ENCODE measurements at places on chromosomes 7 and 10. TPM values are rescaled to one million over a fixed set of nuclear protein-coding genes. Genes with fewer than 3 reads are reported as not detected.

- H3K27ac ChIP-seq, result no peak overlapping the region
- no peak overlapping the region for H3K4me3 ChIP-seq
- DNase-seq, result no peak
- H3K27me3 ChIP-seq, result no peaks in the 10 kb centered on the region
- H3K4me1 ChIP-seq, result no peaks in the 10 kb centered on the region
- no peaks in the 10 kb centered on the region for H3K36me3 ChIP-seq
Measured at GRCh38 chr7:24349339-24349738, 65.3 kb downstream of the NPY start.

DNA sequence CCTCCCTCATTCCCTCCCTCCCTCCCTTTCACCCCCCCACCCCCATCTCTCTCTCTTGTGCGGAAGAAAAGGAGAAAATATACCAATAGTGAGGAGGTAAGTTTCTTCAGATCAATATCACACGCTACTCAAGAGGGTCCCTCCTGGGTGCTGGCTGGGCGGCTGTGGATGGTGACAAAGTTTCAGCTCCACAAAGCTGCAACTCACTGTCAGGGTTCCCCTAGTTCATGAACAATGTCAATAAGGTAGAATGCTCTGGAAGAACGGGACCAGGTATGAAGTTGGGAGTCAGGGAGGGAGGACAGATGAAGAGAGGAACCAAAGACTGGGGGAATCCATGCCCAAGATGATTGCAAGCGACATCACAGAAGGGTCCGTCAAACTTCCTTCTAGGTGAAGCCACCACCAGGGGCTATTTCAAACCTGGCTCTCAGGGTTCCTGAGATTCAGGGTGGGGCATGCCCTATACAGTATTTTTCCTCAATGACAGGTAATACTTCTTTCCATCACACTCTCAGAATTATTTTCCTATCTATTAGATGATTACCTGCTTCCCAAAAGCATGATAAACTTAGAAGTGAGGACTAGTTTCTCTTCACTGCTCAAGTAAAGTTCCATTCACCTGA, 1.4 kb upstream of the PDE1C start:
- H3K4me3 ChIP-seq, result no peak overlapping the region
- H3K36me3 ChIP-seq, result no peaks in the 10 kb centered on the region
- no peaks in the 10 kb centered on the region for H3K27me3 ChIP-seq
- DNase-seq, result no peak
- no peaks in the 10 kb centered on the region for H3K4me1 ChIP-seq

DNA sequence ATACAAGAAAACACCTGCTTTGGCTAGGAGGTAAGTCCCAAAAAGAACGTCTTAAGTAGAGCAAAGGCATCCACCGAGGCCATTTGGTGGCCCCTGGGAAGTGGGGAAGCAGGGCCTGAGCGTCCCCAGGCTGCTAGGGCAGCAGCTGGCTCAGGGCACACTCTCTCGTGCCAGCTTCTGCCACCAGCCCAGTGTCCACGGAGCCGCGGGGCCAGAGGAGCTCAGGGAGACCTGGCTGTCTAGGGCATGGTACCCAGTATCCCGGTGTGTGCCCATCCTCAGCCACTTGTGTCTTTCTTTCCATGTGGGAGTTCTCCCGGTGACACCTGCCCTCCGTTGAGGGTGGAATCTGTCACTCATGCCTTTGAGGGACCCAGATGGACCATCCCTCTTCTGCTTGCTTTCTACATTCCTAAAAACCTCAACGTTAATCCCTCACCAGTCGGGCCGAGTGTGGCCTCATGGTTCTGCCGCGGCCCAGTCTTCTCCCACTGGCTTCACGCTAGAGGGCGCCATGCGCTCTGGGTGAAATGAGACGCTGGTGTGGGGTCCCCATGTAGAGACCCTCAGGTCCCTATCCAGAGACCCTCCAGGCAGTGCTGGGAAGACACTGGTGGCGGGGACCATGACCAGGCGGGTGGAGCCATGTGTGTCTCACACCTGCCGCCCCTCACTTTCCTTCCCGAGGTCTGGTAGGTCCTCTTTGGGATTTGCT, 9.5 kb upstream of the AP5Z1 start:
- no peak overlapping the region for H3K4me3 ChIP-seq
- no peak overlapping the region for H3K27ac ChIP-seq

LIPK gene
- not detected for total RNA-seq

BTBD16 gene
- total RNA-seq, result not detected

DNA sequence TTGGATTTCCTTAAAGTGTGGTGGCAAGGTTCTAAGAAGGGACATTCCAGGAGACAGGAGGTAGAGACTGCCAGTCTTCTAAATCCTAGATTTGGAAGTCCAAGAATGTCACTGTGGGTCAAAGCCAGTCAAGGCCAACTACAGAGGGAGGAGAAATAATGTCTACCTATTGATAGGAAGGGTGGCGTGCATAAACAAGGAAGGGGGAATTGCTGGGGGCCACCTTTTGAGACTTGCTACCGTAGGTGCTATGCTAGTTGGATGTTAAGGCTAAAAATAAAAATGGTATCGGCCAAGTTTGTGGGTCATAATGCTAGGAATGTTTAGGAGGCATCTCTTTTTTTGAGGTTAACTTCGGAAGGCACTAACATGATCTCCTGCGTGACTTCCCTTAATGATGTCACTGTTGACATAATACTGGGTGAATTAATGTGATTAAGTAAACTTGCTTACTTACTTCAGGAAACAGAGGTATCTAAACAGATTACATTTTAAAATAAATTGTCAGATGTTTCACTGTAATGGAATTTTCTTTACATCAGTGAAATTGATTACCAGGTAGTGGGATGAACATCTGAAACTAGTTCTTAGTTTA, 4.8 kb downstream of the BTRC start:
- H3K4me3 ChIP-seq, result no peak overlapping the region
- no peak overlapping the region for H3K27ac ChIP-seq
- H3K27me3 ChIP-seq, result no peaks in the 10 kb centered on the region
- no peak for DNase-seq

- no peaks in the 10 kb centered on the region for H3K4me1 ChIP-seq
- no peak overlapping the region for H3K4me3 ChIP-seq
Measured at GRCh38 chr10:86486856-86487255, 34.7 kb downstream of the WAPL start.

FEZF1 gene
- not detected for total RNA-seq

- no peaks in the 10 kb centered on the region for H3K27me3 ChIP-seq
- DNase-seq, result no peak
- no peak overlapping the region for H3K27ac ChIP-seq
- no peaks in the 10 kb centered on the region for H3K36me3 ChIP-seq
- H3K4me1 ChIP-seq, result no peaks in the 10 kb centered on the region
- H3K4me3 ChIP-seq, result no peak overlapping the region
Measured at GRCh38 chr7:148521271-148521670, 69.3 kb upstream of the C7orf33 start.

DNA sequence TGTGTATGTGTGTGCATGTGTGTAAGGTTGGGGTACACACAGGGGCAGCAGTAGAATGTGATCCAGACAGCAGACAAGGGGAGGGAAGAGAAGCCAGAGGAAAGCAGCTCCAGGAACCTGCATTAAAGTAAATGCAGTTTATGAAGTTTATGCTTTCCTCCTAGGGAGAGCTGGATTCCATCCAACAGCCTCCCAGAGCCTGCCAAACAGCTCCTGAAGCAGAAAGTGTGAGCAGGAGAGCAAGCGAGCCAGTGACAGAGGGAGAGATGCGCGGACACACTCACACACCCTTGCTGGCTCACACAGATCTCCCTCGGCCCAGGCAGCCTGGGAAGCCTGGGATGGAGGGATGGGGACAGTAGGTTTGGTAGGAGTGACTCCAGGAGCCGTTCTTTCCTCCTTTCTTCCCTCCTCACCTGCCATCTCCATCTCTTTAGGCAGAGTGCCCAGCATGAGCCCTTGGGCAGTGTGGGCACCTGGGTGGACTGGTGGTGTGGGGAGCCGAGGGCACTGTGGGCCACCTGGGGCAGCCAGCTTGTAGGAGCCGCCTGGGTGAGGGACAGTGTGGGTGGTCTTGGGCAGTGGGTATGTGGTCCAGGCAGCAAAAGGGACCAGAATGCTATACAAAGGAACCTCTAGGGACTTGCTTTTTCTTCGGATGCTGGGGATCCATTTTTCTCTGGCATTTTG, 46.1 kb downstream of the PAX2 start:
- H3K27me3 ChIP-seq, result no peaks in the 10 kb centered on the region
- H3K4me3 ChIP-seq, result no peak overlapping the region
- no peak for DNase-seq
- H3K36me3 ChIP-seq, result no peaks in the 10 kb centered on the region

GRCh38 chr10:12400266-12400931, 51.1 kb downstream of the CAMK1D start:
- H3K36me3 ChIP-seq, result no peaks in the 10 kb centered on the region
- no peak overlapping the region for H3K27ac ChIP-seq
- no peaks in the 10 kb centered on the region for H3K27me3 ChIP-seq
- H3K4me1 ChIP-seq, result no peaks in the 10 kb centered on the region
- no peak for DNase-seq
- no peak overlapping the region for H3K4me3 ChIP-seq

DNA sequence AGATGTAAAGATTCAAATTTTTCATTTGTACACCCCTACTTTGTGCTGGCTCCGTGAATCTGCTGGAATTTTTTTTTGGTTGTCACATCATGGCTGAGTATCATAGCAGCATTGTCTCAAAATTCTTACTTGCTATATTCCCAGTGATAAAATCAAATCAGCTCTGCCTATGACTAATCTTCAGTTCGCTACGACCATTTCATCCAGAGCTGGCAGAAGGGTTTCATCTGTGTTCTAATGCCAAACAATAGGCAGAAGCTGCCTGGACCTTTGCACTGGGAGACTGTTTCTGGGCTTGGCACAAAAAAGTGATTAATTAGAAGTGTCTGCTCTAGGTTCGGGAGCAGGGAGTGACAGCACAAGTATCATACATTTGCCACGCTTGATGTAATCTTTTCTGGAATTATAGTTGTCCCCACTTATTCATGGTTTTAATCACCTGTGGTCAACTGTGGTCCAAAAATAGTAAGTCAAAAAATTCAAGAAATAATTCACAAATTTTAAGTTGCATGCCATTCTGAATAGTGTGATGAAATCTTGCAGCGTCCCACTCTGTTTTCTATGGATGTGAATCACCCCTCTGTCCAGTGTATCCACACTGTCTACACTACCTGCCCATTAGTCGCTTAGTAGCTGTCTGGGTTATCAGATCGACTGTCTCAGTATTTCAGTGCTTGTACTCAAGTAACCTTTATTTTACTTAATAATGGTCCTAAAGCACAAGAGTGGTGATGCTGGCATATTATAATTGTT, 120.5 kb upstream of the IMMP2L start:
- no peak for DNase-seq
- no peaks in the 10 kb centered on the region for H3K27me3 ChIP-seq
- no peaks in the 10 kb centered on the region for H3K4me1 ChIP-seq
- H3K4me3 ChIP-seq, result no peak overlapping the region

HABP2 gene
- 0.88 TPM for total RNA-seq

- no peaks in the 10 kb centered on the region for H3K27me3 ChIP-seq
- DNase-seq, result no peak
- no peaks in the 10 kb centered on the region for H3K4me1 ChIP-seq
- H3K4me3 ChIP-seq, result no peak overlapping the region
- H3K36me3 ChIP-seq, result peaks cover 72% of the 10 kb centered on the region
Measured at GRCh38 chr10:102016416-102016815, 39.6 kb downstream of the ARMH3 start.

CYP26C1 gene
- not detected for total RNA-seq

GRCh38 chr7:132778761-132779160, 202.5 kb upstream of the PLXNA4 start:
- no peaks in the 10 kb centered on the region for H3K4me1 ChIP-seq
- no peak for DNase-seq
- H3K36me3 ChIP-seq, result no peaks in the 10 kb centered on the region
- no peaks in the 10 kb centered on the region for H3K27me3 ChIP-seq
- no peak overlapping the region for H3K27ac ChIP-seq
- H3K4me3 ChIP-seq, result no peak overlapping the region

- no peak for DNase-seq
- H3K36me3 ChIP-seq, result no peaks in the 10 kb centered on the region
- no peak overlapping the region for H3K27ac ChIP-seq
- no peaks in the 10 kb centered on the region for H3K4me1 ChIP-seq
Measured at GRCh38 chr7:34949361-34949760, 87.9 kb downstream of the DPY19L1 start.

CDC14C gene
- total RNA-seq, result not detected

DNA sequence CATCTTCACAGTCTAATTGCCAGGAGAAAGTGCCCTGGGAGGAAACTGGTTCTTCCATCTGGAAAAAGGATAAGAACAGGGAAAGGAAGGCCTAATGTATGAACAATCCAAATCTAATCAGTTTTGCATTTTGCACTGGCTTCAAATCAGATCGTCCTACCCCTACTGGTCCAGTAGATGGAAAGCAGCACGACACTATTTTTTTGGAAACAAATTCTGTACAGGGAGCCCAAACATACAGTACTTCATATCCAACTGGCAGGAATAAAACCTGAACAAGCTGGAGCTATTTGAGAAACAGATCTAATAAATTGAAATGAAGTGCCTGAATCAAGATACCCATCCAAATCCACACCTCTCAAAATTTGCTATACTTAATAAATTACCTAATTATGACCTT, 36.5 kb downstream of the ETV1 start:
- H3K36me3 ChIP-seq, result no peaks in the 10 kb centered on the region
- H3K4me1 ChIP-seq, result no peaks in the 10 kb centered on the region
- H3K27ac ChIP-seq, result no peak overlapping the region
- no peaks in the 10 kb centered on the region for H3K27me3 ChIP-seq

IDI2 gene
- not detected for total RNA-seq

DNA sequence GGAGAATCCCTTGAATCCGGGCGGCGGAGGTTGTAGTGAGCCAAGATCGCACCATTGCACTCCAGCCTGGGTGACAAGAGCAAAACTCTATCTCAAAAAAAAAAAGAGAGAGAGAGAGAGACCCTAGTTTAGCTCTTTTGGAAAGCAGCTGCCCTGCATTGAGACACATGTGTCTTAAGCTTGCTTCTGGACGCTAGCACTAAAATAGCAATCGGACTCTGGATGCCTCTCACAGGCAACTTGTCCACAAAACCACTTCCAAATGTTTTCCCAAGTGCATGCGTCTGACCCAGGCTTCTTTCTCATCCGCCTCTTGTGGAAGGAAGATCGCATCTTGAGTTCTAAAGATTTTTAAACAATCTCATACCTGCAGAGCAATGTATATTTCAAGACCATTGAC, 182.7 kb downstream of the CUX1 start:
- H3K4me3 ChIP-seq, result no peak overlapping the region
- DNase-seq, result no peak
- no peak overlapping the region for H3K27ac ChIP-seq
- H3K4me1 ChIP-seq, result no peaks in the 10 kb centered on the region

LRMDA gene
- 1.4 TPM for total RNA-seq

DNA sequence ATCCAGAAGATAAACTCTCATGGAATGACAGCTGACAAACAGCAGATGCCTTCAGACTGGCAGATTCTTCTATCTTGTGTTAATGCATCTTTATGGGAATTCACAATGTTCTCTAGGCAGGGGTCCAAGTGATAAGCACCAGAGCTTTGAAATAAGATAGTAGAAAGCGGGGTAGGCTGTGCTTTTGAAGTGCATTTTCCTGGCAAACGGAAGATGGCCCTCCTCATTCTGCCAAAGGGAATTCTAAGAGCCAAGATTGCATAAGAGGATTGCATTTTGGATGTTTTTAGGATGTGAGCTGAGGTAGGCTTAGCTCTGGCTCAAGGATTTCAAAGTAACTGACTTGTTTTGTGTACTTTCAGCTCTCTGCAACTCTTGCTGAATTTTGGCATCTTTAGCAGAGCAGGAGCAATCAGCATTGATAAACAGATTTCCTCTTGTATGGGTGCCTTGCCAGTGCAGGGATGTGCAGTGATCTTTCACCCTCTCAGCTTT, 298.5 kb upstream of the KLF6 start:
- DNase-seq, result no peak
- H3K4me1 ChIP-seq, result peaks cover 4% of the 10 kb centered on the region
- H3K36me3 ChIP-seq, result no peaks in the 10 kb centered on the region
- no peak overlapping the region for H3K4me3 ChIP-seq
- no peaks in the 10 kb centered on the region for H3K27me3 ChIP-seq
- no peak overlapping the region for H3K27ac ChIP-seq

Measured in Peyer's patch (tissue), 4 donors.